ENCODE measurements at places on chromosomes 13 and 19.

GRCh38 chr19:12777217-12778016 is 2.1 kb upstream of the HOOK2 start:
- DNase-seq, result peak; percentile 81

DNA sequence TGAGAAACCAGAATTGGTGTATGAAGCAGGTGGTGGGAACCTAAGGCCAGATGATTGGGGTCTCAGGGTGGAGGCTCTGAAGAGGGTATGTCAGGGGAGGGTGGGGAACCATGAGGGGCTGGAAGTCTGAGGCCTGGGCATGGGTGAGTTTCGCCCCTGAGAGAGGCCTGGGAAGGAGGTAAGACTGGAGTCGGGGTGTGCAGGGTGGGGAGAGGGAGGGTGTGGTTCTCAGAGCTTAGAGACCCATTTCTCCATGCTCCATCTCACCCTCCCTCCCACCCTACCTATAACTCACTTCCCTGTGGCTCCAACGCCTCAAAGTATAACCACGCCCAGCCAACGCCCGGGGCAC is 1.0 kb upstream of the KLHL26 start:
- DNase-seq, result no peak

GRCh38 chr13:109468123-109468522 is 318.3 kb downstream of the IRS2 start:
- DNase-seq, result no peak

- DNase-seq, result no peak
Observed at GRCh38 chr19:23519031-23519430, 123.8 kb upstream of the ZNF91 start.

DNA sequence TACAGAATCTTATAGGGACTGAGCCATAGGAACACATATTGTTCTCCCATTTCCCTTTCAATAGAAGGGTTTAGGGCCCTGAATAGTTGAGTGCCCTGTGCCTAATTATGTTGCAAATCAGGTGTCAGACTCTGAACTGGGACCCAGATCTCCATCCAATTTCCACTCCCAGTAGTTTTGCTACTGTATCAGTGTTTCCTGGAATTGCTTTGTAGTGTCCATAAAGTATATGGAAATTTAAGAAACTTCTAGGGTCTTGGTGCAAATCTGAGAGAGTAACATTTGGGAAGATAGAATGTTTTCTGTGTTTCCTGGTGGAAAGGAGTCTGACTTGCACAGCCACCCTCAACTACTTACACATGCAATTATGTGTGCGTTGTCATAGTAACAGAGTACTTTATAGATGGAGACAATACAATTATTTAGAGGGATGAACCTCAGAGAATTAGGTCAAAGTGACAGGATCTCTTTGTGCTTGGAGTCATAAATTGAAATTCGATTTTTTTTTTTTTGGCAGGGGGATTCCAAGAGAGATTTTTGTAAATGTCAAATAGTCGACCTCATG is 646 bp upstream of the SLC10A2 start:
- no peak for DNase-seq

- peak; percentile 43 for DNase-seq
Observed at GRCh38 chr13:113122550-113123225, at the start of gene F10. TSS of gene F10 (plus strand) at chr13:113122799. CDS start at chr13:113122856, 57 bp downstream.

GRCh38 chr13:66296328-66296727 is 933.8 kb downstream of the PCDH9 start:
- DNase-seq, result no peak

DNA sequence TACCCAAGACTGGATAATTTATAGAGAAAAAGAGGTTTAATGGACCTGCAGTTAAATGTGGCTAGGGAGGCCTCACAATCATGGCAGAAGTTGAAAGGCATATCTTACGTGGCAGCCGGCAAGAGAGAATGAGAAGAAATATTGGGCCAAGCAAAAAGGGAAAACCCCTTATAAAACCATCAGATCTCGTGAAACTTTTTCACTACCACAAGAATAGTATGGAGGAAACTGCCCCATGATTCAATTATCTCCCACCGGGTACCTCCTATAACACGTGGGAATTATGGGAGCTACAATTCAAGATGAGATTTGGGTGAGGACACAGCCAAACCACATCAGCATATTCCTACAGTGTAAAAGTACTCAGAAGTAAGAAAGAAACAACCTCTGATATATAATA is 4.7 kb upstream of the KBTBD7 start:
- no peak for DNase-seq

GRCh38 chr13:38417727-38418126 is 68.1 kb downstream of the UFM1 start:
- DNase-seq, result peak; percentile 52

DNA sequence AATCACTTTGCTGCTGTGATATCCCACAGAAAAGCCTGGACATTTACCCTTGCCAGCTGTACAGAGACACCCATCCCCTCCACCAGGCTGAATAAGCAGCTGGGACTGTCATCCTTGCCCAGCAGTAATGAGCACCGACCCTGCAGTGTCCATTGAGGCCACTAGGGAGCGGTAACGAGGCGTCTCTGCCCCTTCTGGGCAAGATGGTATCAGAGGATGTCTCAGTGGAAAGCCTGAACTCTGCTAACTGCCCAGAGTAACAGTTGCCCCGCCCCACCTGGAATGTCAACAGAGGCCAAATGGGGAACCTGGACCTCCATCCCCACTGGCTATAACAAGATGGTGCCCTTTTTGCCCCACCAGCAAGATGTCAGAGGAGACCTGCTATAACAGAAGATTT is 22.8 kb upstream of the CEACAM20 start:
- no peak for DNase-seq

DNA sequence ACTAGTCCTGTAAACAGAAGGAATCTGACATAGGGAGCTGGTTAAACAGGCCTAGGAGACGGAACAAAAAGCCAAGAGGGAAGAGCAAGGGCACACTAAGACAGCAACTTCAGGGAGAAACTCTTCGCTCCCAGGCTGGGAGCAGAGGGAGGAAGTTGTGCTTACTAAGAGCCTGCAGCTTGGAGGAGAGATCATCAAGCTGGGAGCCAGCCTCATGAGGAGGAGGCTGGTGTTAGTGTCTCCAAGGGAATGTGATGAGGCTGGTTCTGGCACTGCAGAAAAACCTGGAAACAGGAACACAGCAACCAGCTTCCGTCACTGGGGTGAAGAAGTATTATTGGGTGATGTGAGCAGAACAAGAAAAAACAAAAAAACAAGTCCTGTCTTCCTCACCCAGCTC is 1027.3 kb downstream of the UQCRFS1 start:
- DNase-seq, result no peak

GRCh38 chr19:45161738-45162607 is 1.2 kb upstream of the NKPD1 start:
- DNase-seq, result peak; percentile 11

GRCh38 chr13:100128373-100128772 is 39.5 kb downstream of the PCCA start:
- DNase-seq, result peak; percentile 74

DNA sequence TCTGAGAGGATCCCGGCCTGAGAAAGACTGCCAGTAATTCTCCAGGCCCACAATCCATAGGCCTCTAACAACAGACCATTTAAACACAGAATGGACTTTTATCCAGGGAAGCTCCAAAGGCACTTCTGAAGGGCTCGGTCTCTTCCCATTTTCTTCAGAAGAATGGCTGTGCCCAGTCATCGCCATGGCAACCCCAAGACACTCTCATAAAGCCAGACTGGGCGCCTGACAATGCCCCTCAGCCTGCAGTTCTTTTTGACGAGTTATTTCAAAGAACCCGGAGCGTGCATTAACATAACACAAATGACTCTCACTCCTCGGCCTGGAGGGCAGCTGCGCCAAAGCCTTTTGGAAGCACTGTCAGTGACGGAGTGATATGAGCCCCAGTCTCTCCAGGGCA is 61.0 kb downstream of the RASA3 start:
- DNase-seq, result no peak

DNA sequence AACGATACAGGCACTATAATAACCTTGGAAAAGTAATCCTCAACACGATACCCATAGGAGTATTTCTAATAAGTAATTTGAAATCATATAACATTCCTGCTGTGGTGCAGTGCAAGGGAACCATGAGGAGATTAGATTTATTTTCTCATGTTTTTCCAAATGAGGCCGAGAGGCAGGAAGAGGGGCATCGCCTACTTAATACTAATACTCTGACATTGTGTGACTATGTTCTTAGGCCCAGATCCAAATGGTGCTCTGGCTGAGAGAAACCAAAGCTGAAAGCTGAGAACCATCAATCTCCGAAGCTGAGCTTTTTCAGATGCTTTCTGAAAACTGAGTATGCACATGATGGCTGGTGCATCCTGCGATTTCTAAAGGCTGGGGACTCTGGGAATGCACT is 248.0 kb upstream of the MAB21L1 start:
- peak; percentile 71 for DNase-seq

- DNase-seq, result no peak
Observed at GRCh38 chr19:40150170-40150569, 41.1 kb upstream of the MAP3K10 start.

- no peak for DNase-seq
Observed at GRCh38 chr13:77911751-77912150, 6.9 kb downstream of the EDNRB start.

- peak; percentile 31 for DNase-seq
Observed at GRCh38 chr13:101757446-101758039, 305.1 kb downstream of the ITGBL1 start.
